ENCODE measurements at places on chromosomes 3 and 15.

DNA sequence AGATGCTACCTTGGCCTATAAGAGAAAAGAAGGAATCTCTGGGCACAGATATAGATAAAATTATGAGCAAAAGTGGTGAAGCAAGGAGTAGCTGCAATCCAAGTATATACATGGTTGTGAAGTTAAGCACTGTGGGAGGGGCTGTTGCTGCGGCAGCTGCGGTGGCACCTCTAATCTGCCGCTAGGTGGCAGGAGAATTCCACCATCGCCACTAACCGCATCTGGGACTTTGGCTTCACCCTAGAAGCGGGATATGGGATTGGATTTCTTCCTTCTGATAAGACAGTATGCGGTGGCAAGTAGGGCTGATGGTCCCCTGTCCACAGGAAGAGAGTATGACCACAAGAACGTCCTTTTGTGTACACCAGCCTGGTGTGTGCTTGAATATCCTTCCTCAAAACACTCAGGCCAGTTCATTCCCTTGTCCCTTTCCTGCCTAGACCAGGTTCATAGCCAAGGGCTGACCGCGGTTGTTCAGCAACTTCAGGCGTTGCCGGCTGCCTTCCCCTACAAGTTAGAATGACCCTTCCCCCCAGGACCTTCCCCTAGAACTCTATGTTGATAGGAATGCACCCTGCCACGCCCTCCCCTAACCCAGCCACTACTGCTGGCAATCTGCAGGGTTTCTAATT is 5.1 kb downstream of the MAGEL2 start:
- no peak for DNase-seq

DNA sequence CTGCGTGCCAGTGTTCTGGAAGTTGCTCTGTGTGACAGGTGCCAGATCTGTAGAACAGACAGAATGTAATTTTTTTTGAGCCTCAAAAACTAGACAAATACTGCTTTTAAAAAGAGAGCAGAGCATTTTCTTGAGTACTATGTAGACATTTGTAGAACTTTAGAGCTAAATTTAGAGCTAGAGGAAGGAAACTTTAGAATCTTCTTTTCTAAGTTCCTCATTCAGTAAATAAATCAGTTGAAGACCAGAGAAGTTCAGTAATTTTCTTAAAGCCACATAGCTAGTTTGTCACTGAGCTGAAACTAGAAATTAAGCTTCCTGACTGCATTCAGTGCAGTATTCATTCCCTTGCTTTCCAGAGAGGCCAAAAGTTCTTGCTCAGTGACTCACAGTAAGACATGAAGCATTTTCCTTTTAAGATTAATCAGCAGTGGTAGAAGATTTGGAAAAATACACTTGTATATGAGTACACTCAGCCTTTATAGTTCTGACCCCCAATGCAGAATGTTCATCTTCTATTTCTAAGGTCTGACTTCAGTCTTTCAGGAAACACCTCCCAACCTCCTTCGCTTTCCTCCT is 83.6 kb upstream of the TSEN2 start:
- no peak for DNase-seq

DNA sequence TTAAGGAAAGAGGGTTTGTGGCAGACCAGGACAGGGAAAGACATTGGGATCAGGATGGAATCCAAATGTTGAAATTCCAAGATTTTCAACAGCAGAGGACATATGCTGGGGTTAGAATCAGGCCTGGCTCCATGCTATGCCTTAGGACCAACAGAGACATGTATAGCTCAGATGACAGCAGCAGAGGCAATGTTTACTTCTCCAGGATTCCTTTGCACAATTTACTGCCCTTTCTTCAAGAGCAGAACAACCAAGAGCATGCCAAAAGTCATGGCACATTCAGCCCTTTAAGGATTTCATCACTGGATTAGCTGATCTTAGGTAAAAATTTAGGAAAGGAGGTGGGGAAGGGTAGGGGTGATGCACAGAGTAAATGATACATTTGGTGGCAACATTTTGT is 69.6 kb upstream of the GSK3B start:
- no peak for DNase-seq

GRCh38 chr3:102132370-102132769 is 283.1 kb downstream of the NFKBIZ start:
- no peak for DNase-seq

- DNase-seq = no peak
These were observed 460.5 kb downstream of the TUSC7 start for GRCh38 chr3:117170094-117170493.

GRCh38 chr3:126654571-126655383 is at the start of gene TXNRD3:
Gene TXNRD3 (minus strand): TSS chr3:126655124.
- DNase-seq = peak; percentile 61

Data from stimulated activated CD8-positive, alpha-beta memory T cell treated with anti-CD3 and anti-CD28 coated beads, Interleukin-15, amount 100 ng/mL, for 1 hour (primary cell).